NCI-H446 treated with DMSO at 0.1 percent for 48 hours (cell line): ENCODE measurements at places on chromosomes 2 and 18.

GRCh38 chr2:224041554-224041953, 2.5 kb upstream of the SERPINE2 start:
- DNase-seq = no peak

DNA sequence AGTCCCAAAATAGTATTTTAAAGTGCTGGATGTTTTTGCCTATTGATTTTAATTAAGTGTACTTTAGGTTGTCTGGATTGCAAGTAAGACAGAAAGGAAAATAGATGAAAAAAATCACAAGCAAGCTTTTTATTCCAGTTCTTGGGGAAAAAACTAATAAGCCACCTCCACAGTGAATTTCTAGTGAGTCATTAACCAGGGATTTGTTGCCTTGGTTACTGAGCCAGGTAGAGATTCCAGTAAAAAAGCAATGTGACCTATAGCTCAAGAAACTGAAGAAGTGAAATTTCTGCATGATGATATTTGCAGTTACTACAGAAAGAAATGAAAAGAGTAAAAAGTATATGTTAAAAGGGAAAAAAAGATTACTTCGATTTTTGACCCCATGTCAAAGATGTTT, 160.6 kb downstream of the METTL4 start:
- no peak for DNase-seq

DNA sequence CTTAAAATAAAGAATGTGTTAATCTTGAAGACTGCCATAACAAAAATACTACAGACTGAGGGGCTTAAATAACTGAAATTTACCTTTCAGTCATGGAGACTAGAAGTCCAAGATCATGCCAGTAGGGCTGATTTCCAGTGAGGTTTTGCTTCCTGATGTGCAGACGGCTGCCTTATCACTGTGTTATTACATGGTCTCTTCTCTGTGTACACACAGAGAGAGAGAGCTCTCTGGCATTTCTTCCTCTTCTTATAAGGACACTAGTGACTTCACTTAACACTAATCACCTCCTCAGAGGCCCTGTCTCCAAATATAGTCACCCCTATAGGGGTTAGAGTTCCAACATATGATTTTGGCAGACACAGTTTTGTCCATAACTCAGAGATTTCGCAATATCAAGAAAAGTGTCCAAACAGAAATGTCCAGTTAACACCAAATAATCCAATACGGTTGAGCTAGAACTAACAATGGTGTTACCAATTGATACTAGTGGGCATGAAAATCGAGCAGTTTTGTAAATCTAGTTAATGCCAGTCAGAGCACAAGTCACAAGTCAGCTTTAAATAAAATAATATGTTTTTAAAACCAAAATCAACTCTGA, 399.8 kb downstream of the ADCYAP1 start:
- DNase-seq = no peak

GRCh38 chr2:11753886-11754699, 7.7 kb downstream of the LPIN1 start:
- DNase-seq = no peak

DNA sequence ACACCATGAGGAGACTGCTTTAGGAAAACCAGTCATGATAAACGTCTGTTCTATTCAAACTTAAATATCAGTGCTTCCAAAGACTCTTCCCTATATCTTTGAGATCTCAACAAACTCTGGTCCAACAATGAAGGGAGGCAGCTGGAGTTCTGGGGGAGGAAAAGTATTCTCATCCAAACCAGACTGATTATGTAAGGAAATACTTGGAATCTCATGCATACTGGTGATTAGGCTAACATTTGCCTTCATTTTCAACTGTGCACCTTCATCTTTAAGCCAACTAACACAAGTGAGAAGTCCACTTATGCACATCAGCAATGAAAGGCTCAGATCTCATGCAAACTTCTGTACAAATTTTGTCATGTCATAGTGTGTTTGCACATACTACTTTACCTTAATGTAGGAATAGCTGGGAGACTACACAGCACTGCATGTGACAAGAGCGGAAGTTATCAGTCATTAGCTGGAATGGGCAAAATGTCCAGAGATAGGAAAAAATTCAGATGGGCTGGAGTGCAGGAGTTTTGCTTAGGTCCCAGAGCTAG, 67.5 kb upstream of the STK17B start:
- DNase-seq = no peak

- no peak for DNase-seq
Observed at GRCh38 chr2:236507393-236508085, 62.1 kb upstream of the ACKR3 start.

DNA sequence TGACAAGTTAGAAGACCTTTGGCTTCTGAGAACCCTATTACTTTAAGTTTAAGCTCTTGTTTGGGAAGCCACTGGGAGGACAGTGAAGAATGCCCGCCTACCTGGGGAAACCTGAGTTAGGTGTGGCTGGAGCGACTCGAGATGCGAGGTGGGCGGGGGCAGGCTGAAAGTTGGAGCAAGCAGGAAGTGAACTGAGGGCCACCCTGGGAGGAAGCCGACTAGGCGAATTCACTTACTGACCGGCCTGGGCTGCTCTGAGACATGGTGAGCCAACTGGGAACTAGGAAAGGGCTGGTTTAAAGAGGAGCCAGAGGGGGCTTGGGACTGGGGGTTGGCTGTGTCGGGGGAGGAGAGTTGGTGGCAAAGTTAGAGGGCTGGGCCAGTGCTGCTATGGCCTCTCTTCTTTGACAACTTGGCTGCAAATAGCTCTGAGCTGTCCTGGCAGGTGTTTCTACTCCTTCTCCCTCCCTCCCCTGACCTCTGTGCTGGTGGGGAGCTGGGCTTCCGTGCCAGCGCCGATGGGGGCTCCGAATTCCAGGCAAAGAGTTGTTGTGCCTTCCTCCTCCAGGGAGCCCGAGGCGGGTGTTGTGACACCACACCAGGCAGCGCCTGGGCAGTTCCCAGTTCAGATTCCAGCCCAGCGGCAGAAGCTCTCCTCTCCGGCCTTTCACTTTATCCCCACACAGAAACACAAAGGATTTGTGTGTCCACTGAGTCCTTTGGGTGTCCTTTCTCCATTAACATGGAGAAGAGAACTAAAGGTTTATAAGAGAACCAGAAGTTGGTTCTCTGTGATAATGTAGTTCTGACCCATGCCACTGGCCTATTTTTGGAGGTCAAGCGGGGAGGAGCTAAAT, at the start of gene VAMP8:
VAMP8 (plus strand) TSS at position 201 of the 857 bp plus-strand sequence; CDS start at position 262, 61 bp downstream.
- no peak for DNase-seq

DNA sequence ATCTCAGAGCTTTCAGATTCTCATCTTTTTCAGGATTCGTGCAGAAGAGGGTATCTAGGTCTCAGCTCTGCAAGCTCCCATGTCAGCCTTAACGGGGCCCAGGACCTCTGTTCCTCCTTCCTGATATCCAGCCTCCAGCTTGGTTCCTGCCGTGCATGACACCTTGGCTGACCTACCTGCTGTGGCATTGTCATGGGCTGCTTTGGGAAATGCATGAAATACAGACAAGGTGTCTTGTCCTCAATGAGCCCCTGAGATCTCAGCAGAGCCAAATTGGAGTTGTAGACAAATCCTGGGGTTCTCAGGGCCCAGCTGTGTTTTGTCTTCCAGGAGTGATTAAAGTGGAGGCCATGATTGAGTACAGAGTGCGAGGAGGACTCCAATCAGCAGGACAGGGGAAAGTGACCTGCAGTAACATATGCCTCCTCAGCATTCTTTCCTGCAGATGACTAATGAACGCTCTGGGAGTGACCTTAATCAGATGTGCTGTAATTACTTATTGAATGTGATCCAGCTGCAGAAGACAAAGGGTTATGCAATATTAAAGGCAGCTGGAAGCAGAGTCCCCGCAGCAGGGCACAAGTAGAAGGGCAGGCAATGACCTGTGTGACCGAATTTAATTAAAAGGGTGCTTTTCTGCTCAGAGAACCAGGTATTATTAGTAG, 141.1 kb downstream of the CCBE1 start:
- DNase-seq = no peak

GRCh38 chr2:41038408-41038807, 586.5 kb upstream of the SLC8A1 start:
- DNase-seq = no peak

GRCh38 chr2:30655211-30655610, 152.0 kb downstream of the CAPN13 start:
- no peak for DNase-seq

- DNase-seq = no peak
Observed at GRCh38 chr2:26355038-26355995, 8.7 kb upstream of the ADGRF3 start.

- DNase-seq = no peak
Observed at GRCh38 chr2:217753460-217754200, 249.2 kb downstream of the TNS1 start.

- no peak for DNase-seq
Observed at GRCh38 chr2:40485318-40485717, 33.4 kb upstream of the SLC8A1 start.

DNA sequence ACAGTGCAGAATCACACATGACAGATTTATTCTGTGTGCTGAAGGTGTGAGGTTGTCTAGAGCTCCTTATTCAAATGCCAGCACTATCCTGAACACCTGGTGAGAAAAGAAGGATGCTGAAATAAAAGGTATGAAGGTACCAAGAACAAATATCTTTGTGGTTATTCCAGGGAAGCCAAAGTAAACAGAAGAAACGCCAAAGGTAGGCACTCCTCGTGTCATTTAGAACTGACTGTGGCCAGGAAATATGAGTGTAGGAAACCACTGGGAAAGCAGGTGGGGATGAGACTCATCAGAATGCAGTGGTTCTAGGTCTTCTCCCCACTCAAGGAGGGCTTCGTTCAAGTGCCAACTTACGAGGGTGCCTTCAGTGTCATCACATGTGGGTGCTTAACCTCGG, 80.8 kb downstream of the KIF5C start:
- DNase-seq = no peak

GRCh38 chr2:69514406-69514805, 77.2 kb upstream of the NFU1 start:
- no peak for DNase-seq

DNA sequence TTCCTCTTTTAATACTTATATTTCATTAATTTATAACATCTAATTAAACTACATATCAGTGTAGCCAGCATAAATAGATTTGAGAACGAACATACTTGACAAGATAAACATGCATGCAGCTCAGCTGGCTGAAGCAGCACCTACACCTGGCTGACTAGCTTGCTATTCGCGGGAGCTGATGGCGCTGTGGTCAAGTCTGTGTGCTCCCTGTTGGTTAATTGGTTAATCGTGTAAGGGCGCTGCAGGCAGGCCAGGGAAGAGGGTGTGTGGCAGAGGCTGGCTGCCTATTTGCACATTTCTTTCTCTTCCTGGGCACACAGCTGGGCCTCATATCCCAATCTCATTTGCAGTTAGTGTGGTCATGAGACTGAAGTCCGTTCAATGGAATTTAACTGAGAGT, 14.5 kb upstream of the VWA3B start:
- DNase-seq = no peak

DNA sequence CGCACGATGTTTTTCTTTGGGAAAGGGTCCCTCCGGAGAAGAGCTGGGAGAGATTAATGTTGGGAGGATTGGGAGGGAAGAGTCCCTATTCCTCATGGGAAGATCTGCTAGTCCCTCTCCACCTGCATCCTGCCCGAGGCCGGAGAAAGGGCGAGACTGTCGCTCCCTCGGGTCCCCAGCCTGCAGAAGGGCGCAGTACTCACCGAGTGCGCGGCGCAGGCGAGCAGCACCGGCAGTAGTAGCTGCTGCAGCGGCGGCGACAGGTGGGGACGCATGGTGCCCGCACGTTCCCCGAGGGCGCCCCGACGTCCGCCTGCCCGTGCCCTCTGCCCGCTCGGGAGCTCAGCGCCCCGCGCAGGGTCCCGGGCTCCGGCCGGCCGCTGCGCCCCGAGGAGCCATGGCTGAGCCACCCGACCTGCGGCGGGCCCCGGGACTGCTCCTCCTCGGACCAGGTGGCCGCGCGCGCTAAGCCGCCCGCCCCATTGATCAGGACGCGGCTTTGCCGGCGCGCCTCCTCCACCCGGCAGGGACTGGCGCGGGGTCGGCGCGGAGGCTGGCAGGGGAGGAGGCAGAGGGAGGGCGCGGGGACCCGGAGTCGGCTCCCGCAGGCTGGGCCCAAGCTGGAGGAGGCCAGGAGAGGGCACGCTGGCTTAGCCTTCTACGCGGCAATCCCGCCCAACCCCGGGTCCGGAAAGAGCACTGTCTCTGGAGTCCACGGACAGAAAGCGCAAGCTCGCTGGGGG, at the start of gene SCTR:
SCTR (minus strand) TSS at position 532 of the 743 bp plus-strand sequence; CDS start at position 275, 257 bp downstream.
- no peak for DNase-seq

- no peak for DNase-seq
Observed at GRCh38 chr18:43078478-43079092, 36.9 kb downstream of the RIT2 start.

- DNase-seq = no peak
Observed at GRCh38 chr2:239791526-239792404, 233.4 kb downstream of the NDUFA10 start.

- no peak for DNase-seq
Observed at GRCh38 chr18:7896161-7896560, 329.0 kb downstream of the PTPRM start.

- DNase-seq = no peak
Observed at GRCh38 chr2:165909466-165909865, 44.1 kb downstream of the TTC21B start.

- no peak for DNase-seq
Observed at GRCh38 chr2:215271446-215271845, 40.4 kb upstream of the ATIC start.

GRCh38 chr2:13401312-13401711, 684.6 kb downstream of the TRIB2 start:
- DNase-seq = no peak

DNA sequence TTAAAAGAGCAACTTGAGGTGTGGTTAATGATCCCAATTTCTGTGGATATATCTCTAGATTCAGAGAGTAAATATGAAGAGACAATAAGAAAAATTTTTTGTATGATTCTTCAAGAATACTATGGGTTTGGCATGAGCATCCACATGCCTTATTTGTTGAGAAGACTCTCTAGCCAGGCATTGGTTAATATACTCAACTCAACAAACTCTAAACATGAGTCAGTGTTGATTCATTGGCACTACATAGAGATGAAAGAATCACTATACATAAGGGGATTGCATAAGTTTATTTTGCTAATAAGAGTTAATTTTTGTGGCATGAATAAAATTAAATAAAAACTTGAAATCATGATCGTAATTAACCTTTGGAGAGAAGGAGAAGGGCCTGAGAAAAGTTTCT, 930.2 kb upstream of the LRRTM1 start:
- no peak for DNase-seq
